ENCODE measurements at places on chromosomes 6 and 20.

DNA sequence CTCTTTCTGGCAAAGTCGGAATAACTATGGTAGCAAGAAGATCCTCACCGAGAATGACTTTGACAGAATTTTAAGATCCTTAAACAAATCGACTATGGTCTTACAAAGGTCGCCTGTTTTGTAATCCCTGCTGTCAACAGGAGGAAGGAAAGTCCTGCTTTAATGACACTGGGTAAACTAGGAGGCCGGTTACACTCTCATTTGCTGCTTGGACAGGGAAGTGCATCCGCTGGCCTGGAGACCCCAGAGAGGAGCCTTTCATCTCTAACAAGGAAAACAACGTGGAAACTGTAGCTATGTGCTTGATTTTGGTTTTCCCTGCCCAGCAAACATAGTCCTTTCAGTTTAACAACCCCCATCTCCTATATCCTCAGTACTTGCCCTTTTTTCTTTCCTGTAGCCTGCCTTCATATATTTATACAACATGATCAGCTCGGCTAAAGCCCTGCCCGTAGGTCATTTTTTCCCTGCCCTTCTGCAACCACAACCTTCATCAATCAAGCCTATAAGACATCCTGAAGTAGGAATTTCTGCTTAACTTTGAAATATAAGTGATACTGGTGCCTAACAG, 97.2 kb upstream of the RIN2 start:
- no peak for DNase-seq

DNA sequence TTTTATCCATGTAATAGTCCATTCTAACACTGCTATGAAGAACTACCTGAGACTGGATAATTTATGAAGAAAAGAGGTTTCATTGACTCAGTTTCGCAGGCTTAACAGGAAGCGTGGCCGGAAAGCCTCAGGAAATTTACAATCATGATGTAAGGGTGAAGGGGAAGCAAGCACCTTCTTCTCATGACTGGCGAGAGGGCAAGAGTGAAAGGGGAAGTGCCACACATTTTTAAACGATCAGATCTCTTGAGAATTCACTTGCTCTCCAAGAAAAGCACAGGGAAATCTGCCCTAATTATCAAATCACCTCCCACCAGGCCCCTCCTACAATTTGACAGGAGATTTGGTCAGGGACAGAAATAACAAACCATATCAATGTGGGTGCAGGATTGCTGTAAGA, 859.7 kb downstream of the EPHA7 start:
- DNase-seq, result no peak

GRCh38 chr6:2021713-2022125, 223.7 kb downstream of the GMDS start:
- DNase-seq, result no peak

DNA sequence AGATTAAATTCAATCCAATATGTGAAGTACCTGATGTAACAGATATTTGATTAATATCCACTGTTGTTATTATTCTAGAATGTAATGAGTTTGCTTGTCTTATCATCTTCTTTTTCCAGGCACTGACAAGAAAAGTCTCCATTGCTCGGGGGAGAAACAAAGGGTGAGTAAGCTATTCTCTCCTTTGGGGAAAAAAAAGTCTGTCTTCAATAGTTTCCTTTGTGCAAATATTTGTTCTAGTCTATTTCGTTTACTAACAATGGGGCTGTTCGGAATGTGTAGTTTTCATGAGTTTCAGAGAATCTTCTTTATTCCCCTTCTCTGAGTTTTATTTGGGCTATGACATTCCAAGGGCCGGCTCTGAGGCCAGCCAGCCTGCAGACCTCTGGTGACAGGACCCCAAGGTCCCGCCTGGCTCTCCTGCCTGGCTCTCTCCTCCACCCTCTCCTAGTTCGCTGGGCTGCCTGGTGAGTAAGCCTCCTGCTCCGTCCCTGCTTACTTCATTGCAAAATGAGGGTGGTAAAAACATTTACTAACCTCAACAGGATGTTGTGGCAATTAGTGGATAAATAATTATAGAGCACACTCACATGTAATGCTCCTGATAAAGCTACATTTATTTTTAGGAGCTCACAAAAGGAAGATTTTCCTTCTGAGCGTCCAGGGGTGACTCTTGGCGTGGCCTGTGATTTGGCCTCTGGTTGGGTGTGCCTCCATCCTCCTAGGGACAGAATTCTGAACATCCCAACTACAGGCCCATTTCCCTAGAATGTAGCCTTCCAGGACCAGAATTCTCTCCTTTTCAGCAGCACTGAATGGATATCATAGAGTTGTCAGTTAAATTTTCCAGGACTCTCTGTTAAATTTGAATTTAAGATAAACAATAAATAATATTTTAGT, 43.1 kb upstream of the SNX9 start:
- DNase-seq, result no peak

DNA sequence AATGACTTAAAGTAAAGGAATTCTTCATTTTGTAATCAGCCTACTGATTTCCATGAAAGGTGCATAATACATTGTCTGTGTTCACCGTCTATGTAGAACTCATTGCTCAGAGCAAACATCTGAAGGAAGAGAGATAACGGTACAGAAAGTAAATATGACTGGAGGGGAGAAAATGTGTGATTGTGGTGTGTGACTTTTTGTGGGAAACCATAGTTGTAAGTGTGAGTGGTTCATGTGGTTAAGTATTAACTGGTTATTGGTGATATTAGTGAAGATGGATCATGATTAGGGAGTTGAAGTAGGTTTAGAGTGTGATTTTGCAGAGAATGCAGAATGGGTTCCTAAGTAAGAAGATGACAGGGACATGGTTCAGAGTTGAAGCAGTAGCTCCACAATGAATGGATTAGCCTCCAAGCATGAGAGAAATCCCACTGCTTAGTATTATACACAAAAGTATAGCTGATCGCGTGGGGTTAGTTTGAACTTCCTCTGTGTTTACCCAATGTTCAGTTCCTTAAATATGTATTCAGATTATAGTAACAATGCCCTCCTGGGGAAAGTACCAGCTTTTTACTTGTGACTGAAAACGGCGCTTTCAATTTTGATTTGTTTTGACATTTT, 368.9 kb downstream of the UTRN start:
- peak; percentile 33 for DNase-seq

- peak; percentile 80 for DNase-seq
Observed at GRCh38 chr6:34236131-34236442, 586 bp upstream of the HMGA1 start.

DNA sequence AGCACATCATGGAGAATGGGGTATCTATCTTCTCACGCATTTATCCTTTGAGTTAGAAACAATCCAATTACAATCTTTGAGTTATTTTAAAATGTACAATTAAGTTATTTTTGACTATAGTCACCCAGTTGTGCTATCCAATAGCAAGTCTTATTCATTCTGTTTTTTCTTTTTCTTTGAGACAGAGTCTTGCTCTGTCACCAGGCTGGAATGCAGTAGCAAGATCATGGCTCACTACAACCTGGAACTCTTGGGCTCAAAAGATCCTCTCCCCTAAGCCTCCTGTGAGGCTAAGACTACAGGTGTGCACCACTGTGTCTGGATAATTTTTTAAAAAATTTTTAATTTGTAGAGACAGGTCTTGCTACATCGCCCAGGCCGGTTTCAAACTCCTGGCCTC, 201.5 kb upstream of the ZNF217 start:
- DNase-seq, result no peak

GRCh38 chr6:1491025-1491424, 101.6 kb downstream of the FOXF2 start:
- no peak for DNase-seq

DNA sequence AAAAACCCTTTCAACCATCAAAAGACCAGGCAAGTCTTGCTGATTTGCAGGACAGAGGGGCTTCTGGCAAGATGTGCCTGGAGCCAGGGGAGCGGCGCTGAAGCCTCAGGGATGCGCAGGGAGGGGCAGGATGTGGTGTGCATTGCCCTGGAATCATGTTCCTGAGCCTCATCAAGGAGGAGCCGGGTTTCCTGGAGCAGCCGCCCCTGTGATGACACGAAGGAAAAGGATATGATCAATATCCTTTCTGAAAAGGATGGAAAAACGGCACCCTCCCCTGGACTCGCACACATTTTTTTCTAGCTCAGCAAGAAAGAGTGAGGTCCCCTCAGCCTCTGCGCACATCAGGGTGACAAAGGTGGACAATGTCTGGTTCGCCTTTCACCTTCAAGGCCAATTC, 173.1 kb upstream of the SSTR4 start:
- DNase-seq, result no peak

DNA sequence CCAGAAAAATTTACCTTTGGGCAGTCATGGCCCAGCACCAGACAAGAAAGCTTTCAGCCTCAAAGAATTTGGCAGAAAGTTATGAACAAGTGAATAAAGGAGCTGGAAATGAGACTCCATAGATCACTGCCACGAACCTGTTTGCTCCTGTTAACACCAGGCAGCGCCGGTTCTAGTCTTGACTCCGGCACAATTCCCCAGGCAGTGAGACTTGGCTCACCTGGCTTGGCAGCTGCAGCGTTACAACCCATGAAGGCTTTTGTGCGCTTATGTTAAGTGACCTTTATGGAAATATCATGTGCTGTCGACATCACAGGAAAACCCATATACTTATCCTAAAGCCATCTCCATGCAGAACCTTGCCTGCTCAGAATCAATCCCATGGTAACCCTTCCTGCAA, 22.2 kb upstream of the FOXC1 start:
- no peak for DNase-seq

DNA sequence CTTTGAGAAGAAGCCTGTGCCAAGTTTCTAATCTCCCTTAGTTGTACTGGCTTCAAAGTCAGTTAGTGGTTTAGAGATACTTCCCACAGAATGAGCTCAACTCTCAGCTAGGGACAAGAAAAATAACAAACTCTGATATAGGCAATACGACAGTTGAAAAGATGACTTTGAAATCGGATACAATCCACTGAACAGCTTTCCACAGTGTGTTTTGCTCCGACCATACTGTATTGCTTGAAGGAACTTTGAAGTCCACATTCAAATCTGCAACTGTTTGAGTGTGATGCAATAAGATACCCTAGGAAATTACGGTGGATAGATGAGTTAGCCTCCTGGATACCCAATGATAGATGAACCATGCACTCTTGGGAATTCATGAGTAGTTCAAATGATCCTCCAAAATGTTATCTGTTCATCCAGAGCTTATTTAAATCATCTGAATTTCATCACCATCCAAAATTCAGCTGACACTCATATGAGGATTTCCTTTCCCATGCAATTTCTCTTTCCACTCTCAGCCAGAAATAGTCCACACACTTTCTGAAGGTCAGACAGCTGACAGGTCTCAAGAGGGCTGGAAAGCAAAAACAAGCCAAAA, 443.8 kb downstream of the HAO1 start:
- no peak for DNase-seq

GRCh38 chr20:62096421-62097380, 25.6 kb upstream of the LSM14B start:
- no peak for DNase-seq

DNA sequence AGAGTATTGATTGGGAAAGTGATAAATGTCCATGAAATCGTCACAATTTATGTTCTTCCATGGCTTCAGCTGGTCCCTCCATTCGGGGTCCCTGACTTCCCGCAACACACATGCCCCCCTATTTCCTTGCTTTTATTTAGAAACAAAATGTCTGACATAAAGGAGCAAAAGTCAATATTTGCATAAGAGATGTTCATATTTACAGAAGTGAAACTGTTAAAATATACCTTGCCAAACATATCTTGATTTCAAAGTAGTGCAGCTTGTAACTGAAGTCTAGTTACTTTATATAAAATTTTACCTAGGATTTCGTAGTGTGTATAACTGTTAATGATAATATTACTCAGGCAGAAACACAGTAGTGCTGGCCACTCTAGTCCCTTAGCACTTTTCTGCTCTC, 548.9 kb upstream of the ADGRB3 start:
- DNase-seq, result no peak
